ENCODE measurements at places on chromosomes 1 and 21.

GRCh38 chr1:157782931-157783330, 6.0 kb upstream of the FCRL2 start:
- DNase-seq: no peak

DNA sequence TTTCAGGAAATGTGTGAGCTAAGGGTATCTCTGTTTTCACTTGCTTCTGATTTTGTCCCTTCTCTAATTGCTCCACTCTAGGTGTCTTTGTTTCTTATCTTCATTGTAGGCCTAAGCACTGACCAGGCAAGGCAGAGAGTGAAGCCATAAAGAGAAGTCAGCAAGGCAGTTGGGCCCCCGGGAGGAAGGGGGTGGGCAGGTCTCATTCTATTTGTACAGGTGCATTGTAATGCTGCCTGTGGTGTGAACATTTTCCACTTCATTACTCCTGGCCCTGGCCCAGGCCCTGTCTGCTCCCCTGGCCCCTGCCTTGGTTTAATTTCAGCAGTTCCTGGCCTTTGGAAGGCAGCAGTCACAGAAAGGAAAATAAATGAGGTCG, 86.4 kb upstream of the JUN start:
- no peak for DNase-seq

DNA sequence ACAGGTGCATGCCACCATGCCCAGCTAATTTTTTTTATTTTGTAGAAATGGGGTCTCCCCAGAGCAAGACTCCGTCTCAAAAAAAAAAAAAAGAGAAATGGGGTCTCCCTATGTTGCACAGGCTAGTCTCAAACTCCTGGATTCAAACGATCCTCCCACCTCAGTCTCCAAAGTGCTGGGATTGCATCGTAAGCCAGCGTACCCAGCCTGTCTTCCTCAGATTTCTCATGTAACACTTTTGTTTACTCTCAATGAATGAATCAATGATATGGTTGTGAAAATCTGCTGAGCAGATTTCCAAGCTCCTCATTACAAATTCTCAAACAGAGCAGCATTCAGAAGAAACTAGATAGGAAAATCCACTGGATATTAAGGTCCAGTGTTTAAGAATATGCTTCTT, 6.6 kb downstream of the CMPK1 start:
- no peak for DNase-seq

GRCh38 chr1:229111703-229112319, 159.1 kb upstream of the RAB4A start:
- DNase-seq: no peak

DNA sequence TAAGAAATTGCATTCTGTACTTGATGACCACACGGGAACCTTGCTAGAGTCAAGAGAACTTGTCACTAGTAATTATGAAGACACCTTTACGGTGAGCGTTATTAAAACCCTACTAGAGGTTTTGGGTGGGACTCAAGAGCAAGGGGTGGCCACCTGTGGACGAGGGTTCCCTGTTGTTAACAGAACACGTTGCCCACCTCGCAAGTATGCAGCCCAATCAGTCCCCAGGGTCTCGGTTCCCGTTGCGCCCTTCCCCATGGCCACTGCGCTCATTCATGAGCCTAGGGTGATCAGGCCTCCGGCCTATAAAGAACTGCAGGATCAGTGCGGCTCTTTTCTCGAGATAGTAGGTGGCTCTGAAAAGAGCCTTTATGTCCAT, 30.2 kb upstream of the RNF187 start:
- no peak for DNase-seq

- no peak for DNase-seq
Measured at GRCh38 chr1:247843411-247843810, 1.7 kb upstream of the OR11L1 start.

- no peak for DNase-seq
Measured at GRCh38 chr1:87295445-87296110, 33.1 kb upstream of the LMO4 start.

- DNase-seq: no peak
Measured at GRCh38 chr1:204524986-204525385, 8.8 kb downstream of the MDM4 start.

DNA sequence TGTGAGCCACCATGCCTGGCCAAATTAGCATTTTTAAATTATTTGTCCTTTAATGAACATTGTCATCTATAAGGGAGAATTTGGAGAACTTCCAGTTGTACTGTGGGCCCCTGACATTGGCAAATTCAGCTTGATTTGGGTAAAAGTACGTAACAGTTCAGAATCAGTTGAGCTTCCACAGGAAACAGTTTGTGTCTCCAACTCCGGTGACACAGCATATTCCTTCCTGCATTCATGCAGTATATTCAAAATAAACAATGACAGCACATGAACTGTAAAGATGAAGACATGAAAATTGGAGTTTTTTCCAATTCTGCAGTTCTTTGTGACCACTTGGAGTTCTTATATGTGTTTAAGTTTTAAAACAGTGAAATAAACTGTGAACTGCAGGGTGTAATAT, 28.2 kb downstream of the RNF220 start:
- DNase-seq: no peak

DNA sequence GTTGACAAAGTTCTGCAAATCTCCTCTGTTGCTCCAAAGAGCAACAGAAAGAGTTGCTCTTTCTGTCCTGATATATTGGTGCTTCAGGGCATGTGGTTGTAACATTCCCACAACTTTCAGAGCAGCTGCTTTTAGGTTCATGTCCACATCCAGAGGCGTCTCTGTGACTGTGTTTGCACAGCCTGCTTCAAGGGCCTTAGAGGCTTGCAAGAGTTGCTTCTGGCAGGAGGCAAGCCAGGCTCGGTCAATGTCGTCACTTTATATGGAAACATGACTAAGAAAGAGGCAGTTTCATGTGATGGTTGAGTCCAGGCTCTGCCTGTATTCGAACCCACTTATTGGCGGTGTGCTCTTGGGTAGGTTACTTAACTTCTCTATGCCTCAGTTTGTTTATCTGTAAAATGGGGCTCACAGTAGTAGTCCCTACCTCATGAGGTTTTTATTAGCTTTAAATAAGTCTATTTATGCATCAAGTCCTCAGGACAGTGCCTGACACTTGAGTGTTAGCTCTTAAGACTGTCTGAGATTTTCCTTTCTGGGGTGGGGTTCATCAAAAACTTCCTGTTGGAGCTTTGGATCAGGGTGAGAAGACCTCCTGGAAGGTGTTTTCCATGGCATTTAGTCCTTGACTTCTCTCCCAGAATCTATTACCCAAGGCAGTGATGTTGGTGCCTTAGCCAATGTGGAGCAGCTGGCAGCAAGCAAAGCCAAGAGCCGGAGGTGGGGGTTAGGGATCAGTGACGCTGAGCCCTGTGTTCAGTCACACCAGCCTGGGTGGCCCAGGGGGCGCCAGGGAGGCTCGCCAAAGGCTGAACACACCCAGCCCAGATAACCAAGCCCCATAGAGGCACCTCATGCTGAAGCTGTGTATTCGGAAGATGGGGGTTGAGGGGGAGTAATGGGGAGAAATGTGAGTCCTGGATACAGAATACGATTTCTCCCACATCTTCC, 18.9 kb downstream of the LHX4 start:
- no peak for DNase-seq

- no peak for DNase-seq
Measured at GRCh38 chr1:214120191-214120590, 132.4 kb downstream of the PROX1 start.

GRCh38 chr1:203407296-203407695, 56.4 kb upstream of the FMOD start:
- DNase-seq: no peak

GRCh38 chr1:12607263-12607662, 10.7 kb downstream of the DHRS3 start:
- DNase-seq: no peak

DNA sequence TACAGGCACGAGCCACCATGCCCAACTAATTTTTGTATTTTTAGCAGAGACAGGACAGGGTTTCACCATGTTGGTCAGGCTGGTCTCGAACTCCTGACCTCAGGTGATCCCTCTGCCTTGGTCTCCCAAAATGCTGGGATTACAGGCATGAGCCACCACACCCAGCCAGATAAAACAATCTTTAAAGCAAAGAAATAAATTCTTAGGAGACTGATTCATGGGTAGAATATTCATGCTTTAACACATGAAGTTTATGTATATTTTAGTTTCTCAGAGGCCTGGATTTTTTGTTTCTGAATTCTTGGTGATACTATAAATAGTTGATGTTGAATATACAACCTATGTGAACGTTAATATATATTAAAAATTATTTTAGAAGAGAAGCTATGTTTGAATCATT, 127.4 kb upstream of the KIAA1614 start:
- no peak for DNase-seq

DNA sequence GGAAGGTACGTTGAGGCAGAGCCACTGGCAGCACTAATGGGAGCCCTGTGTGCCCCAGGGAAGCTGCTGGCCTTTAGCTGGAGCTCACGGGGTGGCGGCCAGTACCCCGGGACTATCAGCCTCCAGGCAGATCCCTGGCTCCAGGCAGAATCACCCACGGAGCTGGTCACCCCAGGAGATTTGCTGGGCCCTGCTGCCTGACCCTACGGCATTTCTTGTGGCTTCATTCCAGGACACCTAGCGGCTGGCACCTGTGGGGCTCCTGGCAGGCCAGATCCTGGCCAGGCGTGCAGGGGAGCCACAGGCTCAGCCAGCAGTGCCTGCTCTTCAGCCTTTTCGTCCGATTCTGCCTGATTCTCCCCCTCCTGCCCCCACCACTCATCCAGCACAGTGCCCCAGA, 7.1 kb downstream of the PADI1 start:
- DNase-seq: no peak

DNA sequence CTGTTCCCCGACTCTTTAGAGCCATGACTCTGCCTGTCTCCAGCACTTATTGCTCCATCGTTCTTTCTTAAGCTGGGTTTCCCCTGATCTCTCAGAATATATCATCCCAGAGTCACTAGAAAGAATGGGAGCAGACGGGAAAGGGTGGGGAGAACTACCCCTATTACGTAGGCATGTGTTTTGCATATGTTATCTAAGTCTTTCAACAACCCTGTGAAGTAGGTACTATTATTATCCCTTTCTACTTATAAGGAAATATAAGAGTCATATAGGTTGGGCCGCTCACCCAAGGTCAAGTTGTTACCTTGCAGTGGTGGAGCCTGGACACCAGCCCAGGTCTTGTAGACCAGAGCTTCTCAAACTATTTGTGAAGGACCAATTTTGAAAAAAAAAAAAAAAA, 38.7 kb downstream of the ELF3 start:
- DNase-seq: no peak

GRCh38 chr1:31568895-31569595, 7.3 kb upstream of the TINAGL1 start:
- no peak for DNase-seq

GRCh38 chr1:88612292-88612691, 71.8 kb upstream of the PKN2 start:
- DNase-seq: no peak

DNA sequence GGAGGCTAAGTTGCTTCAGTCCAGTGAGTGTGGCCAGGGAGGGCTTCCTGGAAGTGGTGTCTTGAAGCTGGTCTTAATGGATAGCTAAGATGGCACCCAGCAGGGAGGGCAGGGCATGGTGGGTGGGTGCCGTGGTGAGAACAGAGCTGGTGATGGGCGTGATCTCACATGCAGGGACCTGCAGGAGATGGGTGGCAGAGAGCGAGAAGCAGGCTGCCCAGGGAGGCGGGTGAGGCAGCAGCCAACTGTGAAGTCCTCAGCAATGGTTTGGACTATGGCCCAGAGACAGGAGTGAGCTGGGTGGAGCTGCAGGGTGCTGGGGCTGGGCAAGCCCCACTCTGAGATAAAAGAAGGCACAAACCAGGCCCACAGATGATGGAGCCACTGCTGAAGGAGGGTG, 50.7 kb downstream of the UMODL1 start:
- no peak for DNase-seq

DNA sequence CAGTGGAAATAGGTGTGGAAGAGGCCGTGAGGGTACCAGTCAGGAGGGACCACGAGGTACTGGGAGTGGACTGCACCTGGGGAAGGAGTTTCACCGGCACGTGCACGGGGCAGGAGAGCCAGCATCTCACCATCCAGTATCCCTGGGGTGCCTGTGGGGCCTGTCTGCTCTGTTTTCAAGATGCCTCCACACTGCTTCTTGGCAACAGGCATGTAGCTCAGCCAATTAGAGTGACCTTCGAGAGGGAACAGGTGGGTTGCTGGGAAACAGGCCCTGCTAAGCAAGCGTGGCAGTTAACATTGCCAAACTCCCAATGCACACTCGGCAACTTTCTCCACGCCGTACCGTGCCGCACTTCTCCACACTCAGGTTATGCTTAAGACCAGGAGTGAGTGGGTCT, 17.7 kb downstream of the KCNC4 start:
- no peak for DNase-seq

GRCh38 chr1:161481624-161482392, 23.4 kb upstream of the FCGR2A start:
- no peak for DNase-seq

GRCh38 chr1:31934706-31935629, 3.2 kb downstream of the PTP4A2 start:
- no peak for DNase-seq

- no peak for DNase-seq
Measured at GRCh38 chr1:3463408-3463863, 9.0 kb downstream of the ARHGEF16 start.

GRCh38 chr21:36735201-36735515, 36.2 kb downstream of the SIM2 start:
- DNase-seq: no peak

GRCh38 chr1:164433818-164434170, 125.2 kb upstream of the PBX1 start:
- no peak for DNase-seq

GRCh38 chr1:52358851-52359497, 7.0 kb downstream of the CC2D1B start:
- DNase-seq: no peak

- DNase-seq: no peak
Measured at GRCh38 chr1:185170291-185170848, 13.4 kb downstream of the SWT1 start.

DNA sequence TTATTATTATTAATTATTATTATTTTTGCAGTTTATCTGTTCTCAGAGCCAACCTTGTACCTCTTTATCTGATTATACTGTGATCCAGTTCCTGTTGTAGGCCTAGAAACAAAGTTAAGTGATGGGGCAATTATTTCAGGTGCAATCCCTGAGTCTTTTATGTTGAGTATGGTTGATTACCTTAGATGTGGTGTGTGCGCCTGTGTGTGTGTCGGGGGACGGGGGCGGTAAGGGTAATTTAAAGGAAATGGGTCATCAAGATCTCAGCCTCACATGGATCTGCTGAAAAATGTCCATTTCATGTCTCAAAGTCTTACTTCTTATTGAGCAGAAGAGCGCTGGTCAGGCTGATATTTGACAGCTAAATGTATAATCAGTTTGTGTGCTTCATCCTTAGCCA, 7.8 kb upstream of the OR10T2 start:
- no peak for DNase-seq

GRCh38 chr1:182972829-182973228, 19.9 kb upstream of the SHCBP1L start:
- DNase-seq: no peak

- no peak for DNase-seq
Measured at GRCh38 chr1:60149251-60149650, 75.7 kb upstream of the C1orf87 start.
